ENCODE measurements at places on chromosomes 16 and 17.

- no peak for DNase-seq
These were observed 7.4 kb upstream of the PSMC5 start for GRCh38 chr17:63819585-63820537.

DNA sequence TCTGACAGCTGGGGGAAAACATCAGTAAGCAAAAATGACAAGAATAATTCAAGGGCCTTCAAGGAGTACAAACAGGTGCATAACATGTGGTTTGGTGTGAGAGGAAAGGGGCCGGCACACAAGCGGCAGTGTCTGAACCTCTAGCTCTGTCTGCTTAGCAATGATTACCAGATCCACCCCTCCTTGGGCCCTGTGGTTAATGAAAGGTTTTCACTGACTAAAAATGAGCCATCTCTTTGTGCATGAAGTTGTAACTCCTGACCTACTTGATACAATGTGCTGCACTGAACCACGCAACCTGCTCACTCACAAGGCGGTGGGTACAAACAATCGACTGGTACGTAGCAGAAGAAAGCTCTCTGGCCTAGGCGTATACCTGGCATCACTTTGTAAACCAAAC, 15.1 kb downstream of the FAM117A start:
- no peak for DNase-seq

DNA sequence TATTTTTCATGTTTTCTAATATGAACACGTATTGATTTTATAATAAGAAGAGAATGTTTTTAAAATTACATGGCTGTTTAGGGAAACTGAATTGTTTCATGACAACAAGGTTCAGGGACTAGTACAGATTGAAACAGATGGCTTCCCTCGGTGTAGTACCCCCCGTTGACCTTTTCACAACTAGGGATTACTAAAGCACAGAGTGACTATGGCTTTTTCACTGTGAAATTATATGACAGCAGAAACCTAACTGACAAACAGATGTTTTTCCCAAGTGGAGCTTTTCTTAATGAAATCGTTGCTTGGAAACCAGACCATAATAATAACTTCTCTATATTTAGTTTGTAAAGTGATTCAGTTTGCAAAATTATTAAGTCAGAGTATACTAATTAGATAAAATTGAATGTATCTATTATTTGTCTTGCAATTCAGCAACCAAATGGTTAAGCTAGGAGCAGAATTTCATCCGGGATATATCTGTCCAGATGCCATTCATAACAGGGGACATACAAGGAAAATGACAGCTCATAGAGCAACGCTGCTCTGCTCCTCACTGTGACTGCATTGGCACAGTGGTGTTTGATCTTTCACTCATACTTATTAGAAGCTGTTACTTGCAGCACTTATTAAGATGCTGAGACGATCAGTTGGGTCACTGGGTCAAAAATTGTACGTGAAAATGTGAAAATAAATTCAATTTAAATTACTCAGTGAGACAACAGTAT, 111.7 kb downstream of the TANGO6 start:
- DNase-seq: no peak

DNA sequence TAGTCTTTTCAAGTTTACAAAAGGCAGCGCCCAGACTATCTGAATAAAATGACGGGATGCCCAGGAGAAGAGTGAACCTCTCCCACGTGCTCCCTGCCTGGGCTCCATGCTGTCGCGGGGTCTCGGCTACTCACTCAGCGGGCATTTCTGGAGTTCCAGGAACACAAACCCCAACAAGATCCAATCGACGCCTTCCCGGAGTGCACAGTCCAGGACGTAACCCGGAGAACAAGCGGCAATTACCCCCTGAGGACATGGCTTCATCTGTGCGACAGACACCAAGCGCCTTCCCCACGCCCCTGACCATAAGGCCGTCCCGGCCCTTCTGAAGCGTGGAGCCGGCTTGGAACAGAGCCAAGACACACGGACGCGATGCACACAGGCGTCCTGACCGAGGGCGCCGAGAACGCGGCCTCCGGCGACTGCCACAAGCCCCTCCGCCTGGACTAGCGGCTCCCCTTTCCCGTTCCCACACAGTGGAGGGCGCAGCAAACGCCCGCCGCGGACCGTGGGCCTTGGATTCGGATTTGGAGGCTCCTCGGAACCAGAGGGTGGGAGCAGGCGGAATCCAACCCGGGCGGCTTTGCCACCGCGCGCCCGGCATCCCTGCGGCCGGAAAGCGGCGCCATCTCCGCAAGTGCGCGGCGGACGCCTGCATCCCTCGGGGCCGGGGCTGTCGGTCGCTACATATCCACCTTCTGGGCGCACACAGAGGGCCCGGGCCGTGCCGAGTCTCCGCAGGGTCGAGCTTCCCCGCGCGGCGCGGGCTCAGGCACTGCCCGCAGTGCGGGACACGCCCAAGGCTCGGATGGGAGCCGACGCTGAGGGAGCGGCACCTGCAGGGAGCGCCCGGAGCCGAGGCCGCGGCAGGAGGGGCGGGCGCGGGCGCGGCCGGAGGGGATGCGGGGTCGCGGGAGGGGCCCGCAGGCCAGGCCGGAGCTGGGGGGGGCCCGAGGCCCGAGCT, 725 bp downstream of the ABCA3 start:
- peak; percentile 37 for DNase-seq

DNA sequence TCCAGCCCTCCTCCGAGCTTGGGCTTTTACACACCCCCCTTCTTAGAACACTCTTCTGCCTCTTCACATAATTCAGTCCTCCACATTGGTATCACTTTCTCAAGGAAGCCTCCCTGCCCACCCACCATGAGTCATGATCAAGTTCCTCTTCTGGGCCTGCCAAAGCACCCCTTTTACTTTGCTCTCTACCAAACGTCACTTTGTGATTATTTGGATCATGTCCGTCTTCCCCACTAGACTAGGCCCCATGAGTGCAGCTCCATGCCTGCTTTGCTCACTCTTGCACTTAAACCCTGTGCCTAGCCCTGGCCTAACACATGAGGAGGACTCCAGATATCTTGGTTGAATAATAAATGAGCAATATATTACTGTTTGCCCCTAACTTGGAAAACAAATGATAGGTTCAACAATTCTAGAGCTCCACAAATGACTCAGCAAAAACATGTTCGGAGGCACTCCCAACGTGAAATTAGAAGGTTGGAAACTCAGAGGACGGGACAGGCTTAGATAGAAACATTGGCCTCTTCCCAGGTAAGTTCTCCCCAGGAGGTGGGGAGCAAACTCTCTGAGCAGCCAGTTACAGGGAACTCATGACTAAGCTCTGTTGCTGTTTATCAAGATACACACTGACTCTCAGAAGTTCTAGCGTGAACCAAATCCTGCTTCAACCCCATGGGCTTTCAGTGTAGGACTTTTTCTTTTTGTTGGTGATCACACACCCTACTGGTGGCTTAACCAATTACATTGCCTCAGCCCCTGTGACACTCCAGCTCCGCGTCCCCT, 28.3 kb downstream of the G6PC1 start:
- DNase-seq: no peak

- no peak for DNase-seq
These were observed 7.5 kb upstream of the HSD3B7 start for GRCh38 chr16:30977502-30977901.

DNA sequence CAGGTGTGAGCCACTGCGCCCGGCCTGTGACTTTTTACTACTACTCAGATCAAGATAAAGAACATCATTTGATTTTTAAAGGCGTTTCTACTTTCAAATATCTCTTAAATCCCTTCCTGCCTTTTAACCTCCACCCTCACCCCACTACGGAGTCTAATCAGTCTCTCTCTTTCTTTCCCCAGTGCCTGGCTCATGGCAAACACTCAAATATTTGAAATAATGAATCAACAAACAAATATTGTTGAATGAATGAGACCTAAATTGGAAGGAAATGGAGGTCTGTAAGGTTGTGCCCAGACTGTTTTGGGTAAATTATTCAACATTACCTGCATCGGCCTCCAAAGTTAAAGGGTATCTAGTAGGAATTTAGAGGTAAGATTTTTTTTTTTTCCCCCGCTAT, 14.7 kb downstream of the COPZ2 start:
- DNase-seq: no peak

GRCh38 chr17:66459811-66460270, 157.4 kb downstream of the PRKCA start:
- DNase-seq: no peak

GRCh38 chr16:85460252-85461021, 152.7 kb upstream of the GSE1 start:
- no peak for DNase-seq

DNA sequence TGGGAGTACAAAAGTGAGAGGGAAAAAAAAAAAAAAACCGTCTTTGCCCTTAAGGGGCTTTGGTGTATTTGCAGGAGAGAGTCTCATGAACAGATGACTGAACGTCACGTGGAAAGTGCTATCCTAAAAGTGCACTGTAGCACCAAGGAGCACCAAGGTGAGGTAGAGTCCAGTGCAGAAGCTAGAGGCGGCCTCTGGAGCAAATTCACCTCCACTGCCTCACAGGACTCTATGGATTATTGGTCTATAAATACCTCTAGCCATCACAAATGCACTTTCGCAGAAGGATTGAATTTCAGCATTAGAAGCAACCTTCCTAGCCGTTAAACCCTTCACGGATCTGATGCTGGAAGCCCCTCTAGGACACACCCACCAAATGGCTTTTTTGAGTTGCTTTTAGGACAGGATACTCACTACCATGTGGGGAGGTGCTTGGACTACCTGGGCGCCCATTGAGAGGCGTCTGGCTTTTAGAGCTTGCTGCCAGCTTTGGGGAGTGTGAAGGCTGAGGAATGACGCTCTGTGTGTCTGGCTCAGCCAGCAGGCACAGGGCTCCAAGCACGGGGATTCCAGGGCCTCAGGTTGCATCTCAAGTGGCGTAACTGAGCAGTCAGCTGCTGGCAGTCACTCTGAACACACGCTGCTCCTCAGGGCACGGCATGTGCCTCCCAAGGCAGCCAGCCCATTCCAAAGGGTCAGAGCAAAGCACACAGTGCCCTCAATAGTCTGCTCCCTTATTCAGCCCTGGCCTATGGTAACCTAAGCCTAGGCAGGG, 52.7 kb downstream of the CDRT4 start:
- DNase-seq: no peak

- DNase-seq: no peak
These were observed 13.7 kb downstream of the SMARCE1 start for GRCh38 chr17:40633871-40634270.

GRCh38 chr17:59811209-59811608, 81.5 kb downstream of the TUBD1 start:
- no peak for DNase-seq

DNA sequence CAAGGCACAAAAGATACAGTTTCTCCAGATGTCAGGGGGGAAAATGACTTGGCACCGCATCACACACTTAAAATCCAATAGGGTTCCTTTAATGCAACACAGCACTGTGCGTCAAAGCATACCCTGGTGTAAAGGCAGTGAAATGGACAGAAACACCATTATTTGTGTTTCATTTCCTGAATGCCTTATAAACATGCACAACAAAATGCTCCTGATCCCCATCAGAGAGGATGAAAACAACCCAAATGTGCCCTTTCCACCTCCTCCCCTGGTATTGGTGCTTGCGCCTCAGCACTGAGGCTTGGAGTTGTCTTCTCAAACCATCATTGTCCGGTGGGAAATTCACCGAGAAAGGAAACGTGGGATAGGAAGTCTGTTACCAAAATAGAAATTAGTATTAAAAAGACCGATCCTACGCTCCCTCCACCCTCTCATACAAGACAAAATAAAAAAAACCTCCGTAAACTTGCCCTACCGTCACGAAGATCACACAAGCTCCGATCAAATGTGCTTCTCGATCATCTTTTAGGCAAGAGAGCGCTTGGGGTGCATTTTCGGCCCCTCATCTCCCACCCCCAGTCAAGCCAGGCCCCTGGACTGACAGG, 722 bp downstream of the CDC27 start:
- no peak for DNase-seq

DNA sequence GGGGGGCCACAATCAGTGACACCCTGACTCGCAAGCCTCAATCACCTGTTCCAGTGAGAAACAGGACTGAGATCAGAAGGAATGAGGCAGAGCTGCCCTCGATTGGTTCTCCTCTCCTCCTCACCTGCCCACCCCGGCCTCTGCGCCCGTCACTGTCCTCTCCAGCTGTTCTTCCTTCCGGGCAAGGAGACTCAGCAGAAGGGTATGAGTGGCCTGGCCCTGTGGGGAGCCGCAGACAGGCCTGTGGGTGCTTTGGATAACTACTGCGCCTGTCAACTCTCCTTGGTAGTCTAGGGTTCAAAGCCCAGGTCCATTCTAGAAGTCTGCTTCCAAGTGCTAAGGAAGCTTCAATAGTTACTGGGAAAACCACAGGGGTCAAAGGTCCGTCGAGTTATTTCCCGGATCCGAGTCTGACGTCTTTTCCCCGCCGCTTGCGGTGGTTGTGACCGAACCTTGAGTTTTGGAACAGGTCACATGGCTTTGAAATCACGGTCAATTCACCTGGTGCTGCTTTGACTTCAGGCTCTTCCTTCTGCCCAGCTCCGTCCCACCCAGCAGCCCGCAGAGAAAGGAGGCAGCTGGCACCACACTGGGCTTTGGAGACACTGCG, 8.3 kb downstream of the CARD14 start:
- DNase-seq: no peak
